Ovary (tissue), 10 donors: ENCODE measurements at places on chromosomes 1 and 21. TPM values are rescaled to one million over a fixed set of nuclear protein-coding genes. Genes with fewer than 3 reads are reported as not detected.

The GNG4 gene
- 24.3 TPM for total RNA-seq

DNA sequence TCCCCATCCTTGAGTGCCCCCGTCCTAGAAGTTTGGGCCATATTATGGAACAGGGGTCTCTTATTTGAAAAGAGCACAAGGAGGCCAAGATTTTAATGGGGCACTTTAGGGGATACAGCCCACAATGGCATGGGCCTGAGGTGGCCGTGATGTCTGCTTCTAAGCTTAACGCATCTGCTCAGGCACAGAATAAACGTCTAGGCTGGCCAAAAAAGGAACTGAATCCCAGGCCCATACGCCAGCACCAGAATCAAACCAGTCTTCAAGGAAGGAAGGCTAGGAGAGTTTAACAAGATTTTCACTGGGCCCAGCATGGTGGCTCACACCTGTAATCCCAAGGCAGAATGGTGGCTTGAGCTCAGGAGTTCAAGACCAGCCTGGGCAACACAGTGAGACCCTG lies 9.2 kb upstream of the SARS1 start:
- DNase-seq: no peak

DNA sequence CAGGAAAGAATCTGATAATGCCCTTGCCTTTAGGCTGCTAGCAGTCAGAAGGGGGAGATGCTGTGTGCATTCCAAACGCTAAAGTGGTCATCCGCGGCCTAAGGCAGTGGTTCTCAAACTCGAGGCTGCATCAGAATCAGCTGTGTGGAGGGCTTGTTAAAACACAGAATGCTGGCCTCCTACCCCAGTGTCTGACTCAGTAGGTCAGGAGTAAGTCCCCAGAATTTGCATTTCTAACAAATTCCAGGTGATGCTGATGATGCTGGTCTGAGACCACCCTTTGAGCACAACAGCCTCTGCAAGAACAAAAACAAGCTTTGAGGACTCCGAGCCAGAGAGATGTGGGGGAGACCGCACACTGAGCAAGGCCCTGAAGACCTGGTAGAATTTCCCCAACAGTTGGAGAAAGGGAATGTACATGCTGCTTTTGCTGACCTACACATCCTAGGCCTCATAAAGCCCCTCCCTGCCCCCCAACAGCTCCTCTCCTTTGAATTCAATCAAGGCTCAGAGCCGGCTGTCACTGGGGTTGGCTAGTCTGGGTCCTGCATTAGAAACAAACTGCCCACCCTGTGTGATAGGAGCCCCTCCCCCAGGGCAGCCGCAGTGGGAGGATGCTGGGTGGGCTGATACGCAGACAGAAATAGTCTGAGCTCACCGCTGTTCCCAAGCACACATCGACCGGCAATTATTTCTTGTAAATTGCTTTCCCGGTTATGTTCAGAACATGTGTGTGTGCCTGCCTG lies 27.1 kb downstream of the SHISAL2A start:
- no peak for DNase-seq

- DNase-seq: no peak
Observed at GRCh38 chr1:205286335-205286950, 35.1 kb downstream of the NUAK2 start.
